HepG2 (cell line): ENCODE measurements at places on chromosomes 7 and 10.

- no peak for DNase-seq
Observed at GRCh38 chr10:943334-944033, 12.0 kb upstream of the LARP4B start.

DNA sequence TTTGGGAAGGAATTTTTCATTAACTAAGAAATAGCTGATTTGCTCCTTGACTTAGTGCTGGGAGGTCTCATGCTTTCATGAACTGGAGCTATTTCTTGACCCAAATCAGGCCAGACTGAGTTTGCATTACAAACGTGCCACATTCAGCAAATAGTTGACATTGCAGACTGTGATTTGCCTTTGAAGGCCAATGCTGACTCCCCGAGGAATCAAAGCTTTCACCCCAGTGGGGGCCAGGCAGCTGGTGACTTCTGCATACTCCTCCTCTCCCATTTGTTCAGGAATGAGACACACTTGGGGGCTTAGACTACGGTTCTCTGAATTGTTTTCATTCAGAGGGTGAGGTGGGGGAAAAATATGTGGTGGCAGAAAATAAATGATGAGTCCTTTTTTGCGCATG, 111.0 kb upstream of the JAZF1 start:
- no peak for DNase-seq

DNA sequence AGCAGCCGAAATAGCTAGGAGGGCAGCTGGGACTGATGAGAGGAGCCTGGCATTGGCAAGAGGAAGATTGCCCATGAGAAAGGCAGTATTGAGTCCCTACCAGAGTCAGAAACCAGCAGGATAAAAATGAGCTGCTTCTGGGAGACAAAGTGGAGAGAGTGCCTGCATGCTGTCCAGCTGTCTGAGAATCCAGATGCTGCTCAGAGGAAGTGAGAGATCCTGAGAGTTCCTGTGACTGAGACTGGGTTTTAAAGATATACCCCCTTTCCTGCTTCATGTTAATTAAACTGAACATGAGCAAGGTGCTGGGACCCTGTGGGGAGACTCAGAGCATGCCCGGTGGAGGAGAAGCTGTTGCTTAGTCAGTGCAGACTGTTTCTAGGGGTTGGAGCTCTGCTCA, 107.5 kb downstream of the KIF20B start:
- DNase-seq, result no peak

DNA sequence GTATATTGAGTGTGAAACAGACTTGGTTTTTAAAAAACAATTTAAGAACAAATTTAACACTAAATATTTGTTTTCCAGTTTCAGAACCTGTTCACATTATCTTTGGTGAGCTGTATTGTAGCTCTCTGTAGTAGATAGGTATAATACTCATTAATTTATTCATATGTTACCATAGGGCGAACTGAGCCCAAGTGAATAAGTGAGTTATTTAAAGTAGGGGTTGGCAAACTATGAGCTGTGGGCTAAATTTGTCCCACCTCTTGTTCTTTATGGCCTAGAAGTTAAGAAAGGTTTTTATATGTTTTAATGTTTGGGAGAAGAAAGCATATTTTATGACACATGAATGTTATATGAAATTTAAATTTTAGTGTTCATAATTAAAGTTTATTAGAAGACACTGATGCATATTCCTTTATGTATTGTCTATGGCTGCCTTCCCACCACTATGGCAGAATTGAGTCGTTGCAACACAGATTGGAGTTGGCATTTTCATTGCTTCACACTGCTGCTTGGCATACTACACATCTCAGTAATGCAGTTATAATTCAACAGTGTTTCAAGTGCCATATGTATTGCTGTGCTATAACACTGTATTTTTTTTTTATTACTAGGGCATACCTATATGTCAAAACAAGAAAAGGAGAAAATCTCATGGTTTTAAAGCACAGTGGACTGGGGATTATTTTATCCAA, 146.5 kb downstream of the ADK start:
- no peak for DNase-seq

- DNase-seq, result no peak
Observed at GRCh38 chr10:65765006-65765541, 1160.8 kb upstream of the LRRTM3 start.

- no peak for DNase-seq
Observed at GRCh38 chr10:90746829-90747228, 111.0 kb downstream of the HTR7 start.
